ENCODE measurements at places on chromosomes 12 and 14.

DNA sequence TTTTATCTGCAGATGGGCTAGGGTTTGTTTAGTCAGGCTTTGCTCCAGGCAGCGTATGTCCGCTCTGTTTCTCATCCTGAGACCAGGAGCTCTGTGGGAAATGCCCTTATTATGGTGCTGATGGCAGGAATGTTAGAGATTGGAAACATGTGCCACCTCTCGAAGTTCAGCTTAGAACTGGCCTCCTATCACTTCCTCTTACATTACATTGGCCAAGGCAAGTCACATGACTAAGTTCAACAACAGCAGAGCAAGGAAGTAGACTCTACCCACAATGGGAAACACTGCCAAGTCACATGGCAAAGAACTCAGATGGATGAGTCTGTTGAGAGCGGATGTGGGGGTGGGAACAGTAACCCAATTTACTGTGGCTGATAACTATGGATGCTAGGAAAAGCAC lies 161.9 kb upstream of the WSCD2 start:
- DNase-seq, result no peak

DNA sequence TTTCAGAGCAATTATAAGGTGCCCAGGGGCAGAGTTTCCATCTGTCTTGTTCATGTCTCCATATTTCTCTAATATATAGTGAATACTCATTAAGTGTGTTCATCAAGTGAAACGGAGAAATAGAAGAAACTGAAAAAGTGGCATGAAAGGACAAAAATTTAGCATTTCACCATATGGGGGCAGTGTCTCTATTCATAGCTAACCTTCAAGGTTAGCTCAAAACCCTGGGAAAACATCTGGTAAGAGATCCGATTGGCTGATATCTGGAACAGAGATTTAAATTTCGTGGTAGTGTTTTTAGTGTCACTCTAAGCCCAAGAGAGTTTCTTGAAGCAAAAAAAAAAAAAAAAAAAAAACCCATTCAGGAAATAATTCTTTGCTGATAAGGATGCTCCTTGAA lies 367.5 kb downstream of the DAD1 start:
- no peak for DNase-seq

DNA sequence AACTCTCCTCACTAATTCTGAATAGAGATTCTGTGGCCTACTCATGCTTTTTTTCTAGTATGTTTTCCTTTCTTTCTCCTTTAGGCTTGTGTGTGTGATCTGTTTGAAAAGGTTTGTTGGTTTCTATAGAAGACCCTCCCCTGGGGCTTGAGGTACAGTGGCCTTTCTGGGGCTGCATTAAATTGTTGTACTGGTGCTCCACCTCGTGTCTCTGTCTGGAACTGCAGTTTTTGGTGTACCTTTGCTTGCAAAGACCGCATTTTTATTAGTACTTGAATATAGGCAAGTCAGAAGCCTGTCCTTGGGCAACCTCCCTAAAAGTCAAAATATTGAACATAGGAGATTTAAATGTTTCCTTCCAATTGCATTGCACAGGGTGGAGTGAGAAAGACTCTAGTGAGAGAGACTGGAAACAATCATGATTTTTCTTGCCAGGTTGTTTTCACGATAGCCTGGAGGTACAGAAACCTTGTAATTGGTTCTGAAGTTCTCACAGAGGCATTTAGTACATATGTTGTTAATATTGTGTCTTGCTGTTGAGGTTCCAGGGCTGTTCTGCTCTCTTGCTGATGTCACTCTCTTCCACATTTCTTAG lies 39.0 kb downstream of the SLCO1B1 start:
- peak; percentile 3 for DNase-seq

GRCh38 chr12:93533310-93533709 lies 39.2 kb upstream of the SOCS2 start:
- no peak for DNase-seq

DNA sequence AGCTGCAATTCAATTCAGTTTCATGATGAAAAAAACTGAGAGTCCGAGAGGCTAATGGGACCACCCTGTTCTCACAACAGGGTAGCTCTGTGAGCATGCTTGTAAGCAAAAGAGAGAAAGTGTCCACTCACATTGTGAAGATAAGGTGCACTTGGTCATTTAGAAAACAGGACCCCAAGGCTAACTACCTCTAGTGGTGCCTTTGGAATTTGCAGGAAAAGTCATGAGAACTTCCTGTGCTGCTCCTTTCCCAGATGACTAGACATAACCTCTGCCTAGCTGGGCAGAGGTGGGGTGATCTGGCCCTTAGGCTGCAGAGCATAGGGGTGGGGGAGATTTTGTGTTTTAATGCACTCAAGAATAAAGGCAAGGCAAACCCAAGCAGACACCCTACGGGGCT lies 118.9 kb downstream of the STAB2 start:
- no peak for DNase-seq

DNA sequence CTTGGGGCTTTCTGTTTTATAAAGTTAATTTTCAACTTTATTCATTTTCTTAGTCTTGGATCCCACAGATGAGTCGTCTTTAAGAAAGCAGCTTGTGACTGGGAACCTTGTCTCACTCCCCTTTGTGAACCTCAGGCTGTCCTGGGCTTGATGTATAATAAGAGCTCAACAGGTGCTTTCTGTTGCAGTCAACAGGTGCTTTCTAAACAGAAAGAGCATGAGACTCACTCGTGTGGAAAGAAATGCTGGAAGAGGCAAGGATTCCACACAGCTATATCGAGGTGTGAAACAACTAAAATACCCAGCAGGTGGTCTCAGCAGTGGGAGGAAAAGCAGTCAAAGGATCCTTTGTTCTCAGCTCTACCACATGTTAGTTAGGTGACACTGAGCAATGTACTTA lies 398.9 kb downstream of the EGLN3 start:
- no peak for DNase-seq

GRCh38 chr12:79591988-79592387 lies 98.8 kb downstream of the PAWR start:
- no peak for DNase-seq

DNA sequence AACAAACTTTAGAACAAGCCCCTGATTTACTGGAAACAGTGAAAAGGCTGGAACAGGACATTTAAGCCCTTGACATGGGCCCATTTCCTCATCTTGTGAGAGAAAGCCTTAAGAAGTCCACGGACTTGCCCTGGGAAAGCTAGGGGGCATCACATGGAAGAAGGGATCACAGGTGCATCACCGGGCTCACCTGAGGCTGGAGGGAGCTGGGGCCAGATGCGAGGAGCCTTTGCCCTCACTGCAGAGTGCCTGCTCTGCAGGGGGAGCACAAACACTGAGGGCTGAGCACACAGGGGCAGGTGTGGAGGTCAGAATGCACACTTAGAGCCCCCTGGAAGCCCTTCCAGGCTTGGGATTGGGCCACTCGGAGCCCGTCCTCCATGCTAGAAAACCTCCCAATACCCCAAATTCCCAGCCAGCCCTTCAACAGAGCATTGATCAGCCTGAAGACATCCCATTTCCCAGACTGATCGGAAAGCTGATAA lies 5.2 kb upstream of the KRT1 start:
- DNase-seq, result no peak

DNA sequence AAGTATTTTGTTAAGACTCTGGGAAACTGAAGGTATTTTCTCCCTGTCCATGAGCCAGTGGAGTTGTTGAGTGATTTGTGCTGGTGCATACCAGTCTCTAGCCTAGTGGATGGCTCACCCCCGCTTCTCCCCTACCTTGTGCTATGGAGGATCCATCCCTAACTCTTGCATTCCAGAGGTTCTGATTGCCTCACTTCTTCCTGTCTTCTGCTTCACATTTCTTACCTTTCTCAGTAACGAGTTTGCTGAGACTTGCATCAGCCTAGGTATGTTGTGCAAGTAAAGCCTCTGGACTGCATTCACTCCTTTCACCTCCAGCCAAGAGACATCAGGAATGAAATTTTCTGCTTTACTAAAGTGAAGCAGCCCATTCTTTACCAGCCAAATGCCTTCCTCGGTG lies 391.6 kb downstream of the ZFP36L1 start:
- DNase-seq, result no peak

DNA sequence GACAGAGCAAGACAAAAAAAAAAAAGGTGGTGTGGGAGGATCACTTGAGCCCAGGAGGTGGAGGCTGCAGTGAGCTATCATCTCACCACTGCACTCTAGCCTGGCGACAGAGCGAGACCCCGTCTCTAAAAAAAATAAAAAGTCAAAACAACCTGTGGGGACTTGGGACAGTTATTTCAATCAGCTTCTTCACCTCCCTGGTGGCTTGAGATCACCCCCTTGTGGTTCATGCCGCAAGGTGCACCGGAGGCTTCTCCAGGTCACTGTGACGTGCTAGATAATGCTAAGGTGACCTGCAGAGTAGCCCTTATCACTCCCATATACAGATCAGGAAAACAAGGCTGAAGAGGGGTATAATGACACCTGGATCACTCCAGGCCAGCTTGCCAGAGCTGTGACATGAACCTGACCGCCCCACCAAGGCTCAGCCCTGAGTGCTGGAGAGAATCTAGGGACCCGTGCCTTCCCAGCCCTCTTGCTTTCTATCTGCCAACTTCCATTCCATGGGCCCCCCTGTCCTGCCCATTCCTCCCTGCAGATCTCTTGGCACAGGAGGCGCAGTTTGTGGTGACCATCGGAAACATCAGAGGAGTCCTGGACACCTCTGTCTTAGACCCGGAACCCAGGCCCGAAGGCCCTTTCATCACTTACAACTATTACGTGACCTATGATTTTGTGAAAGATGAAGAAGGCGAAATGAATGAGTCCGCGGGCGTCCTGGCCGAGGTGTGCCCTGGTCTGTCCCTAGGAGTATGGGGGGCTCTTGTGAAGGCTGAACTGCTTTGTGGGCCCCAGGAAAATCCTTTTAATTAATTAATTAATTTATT lies 8.1 kb downstream of the LRRC43 start:
- no peak for DNase-seq

DNA sequence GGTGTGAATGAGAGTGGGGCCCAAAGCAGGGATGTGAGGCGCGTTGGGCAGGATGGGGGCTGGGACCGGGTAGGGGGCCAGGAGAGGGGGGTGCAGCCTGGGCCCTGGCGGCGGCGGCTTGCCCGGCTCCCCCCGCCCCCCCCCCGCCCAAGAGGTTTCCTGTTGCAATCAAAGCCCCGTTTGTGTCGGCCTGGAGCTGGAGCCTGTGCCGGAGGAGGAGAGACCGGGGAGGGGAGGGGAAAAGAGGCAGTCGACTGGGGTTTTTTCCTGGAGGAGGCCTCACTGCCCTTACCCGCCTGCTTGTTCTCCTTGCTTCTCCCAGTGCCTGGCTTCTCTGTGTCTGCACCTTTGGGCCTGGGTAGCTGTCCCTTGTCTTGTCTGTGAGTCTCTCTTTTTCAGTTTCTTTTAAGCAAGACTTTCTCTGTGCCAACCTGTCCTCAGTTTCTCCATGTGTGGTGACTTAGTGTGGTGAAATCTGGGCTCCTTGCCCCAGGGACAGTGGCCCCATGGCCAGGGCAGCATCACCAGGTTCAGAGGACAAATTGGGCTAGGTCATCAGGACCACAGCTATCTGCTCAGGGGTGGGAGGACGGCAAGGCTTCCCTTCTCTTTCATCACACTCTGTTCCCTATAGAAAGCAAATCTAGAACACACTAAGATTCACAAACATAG lies 8.5 kb downstream of the RARG start:
- DNase-seq, result no peak

DNA sequence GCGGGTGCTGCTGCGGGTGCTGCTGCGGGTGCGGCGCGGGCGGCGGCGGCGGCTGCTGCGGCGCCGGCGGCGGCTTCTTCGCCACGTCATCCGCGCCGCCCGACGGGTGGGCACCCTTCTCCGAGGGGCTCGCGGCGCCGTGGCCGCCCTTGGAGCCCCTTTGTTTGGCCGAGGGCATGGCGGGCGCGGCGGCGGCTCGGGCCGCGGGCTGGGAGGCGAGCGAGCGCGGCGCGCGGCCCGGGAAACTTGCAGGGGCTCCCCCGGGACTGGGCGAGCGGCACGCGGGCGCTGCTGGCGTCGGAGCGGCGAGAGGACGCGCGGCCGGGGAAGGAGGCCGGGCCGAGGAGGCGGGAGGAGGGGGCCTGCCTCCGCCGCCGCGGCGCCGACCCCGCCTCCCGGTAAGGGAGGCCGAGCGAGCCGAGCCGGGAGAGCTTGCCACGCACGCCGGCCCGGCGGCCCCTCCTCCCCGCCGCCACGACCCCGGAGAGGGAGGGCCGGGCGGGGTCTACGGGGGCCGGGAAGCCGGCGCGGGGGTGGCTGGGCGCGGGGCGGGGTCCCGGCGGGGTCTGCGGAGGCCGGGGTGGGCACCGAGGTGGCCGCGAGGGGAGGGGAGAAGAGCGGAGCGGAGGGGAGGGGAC lies at the start of gene CKAP4:
Gene CKAP4, minus strand, starts transcription at position 347 of the 638 bp plus-strand sequence. Its CDS starts 169 bp downstream, at position 178.
- DNase-seq, result peak; percentile 63

DNA sequence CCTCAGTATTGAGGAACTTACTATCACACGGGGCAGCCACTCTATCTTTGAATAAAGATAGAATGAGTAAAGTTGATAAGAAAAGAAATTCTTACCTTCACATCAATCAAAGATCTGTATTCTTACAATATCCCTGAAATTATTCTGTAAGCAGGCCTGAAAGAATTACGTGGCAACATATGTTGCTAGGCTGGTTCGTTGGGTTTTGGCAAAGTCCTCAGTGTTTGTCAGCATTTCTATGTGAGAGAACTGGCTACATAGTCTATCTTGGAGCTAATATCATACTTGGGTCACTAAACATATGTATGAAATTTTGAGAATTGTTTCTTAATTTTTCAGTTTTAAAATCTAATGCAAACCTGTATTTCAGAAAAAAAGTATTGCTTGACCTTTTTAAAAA lies 412.2 kb upstream of the GARIN6 start:
- no peak for DNase-seq

GRCh38 chr12:65984227-65984479 lies 146.4 kb downstream of the LLPH start:
- DNase-seq, result no peak

- DNase-seq, result no peak
Measured at GRCh38 chr12:47870175-47870781, 34.5 kb downstream of the VDR start.

- no peak for DNase-seq
Measured at GRCh38 chr12:55965941-55966407, at the start of gene PMEL. PMEL (minus strand) TSS chr12:55966042; CDS start chr12:55966011, 31 bp downstream.

DNA sequence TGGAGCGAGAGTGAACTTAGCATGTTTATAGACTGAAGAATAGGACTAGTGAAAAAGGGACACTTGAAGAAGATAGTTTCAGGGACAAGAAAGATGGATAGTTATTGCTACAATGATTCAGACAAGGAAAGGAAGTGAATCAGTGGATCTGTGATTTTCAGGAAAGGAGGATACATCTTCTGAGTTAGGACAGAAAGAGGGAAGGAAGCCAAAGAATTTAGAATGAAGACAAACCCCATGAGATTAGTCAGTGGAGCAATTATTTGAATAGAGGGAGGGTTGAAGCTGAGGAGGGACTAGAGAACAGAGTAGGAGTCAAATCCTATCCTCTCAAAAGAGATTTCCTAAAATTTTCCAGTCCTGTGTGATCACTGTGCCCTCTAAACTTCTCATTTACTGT lies 282.7 kb downstream of the AKAP6 start:
- no peak for DNase-seq

- DNase-seq, result no peak
Measured at GRCh38 chr12:2628401-2628800, 166.4 kb upstream of the FKBP4 start.

DNA sequence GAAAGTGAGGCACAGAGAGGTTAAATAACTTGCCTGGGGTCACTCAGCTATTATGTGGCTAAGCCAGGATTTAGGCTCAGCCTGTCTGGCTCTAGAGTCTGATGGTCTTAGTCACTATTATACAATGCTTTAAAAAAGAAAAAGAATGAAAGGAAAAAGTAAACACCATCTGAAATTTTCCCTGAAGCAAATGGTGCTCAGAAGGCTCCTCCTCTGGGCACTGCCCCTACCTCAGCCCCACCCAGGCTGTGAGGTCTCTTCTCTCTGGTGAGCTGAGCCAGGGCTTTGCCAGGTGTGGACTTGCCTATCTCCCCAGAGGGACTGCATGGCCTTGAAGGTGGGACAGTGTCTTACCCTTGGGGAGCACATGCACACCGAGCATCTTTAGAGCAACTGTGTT lies 117.5 kb upstream of the DYRK2 start:
- no peak for DNase-seq
